ENCODE measurements at places on chromosomes 5 and 9.

DNA sequence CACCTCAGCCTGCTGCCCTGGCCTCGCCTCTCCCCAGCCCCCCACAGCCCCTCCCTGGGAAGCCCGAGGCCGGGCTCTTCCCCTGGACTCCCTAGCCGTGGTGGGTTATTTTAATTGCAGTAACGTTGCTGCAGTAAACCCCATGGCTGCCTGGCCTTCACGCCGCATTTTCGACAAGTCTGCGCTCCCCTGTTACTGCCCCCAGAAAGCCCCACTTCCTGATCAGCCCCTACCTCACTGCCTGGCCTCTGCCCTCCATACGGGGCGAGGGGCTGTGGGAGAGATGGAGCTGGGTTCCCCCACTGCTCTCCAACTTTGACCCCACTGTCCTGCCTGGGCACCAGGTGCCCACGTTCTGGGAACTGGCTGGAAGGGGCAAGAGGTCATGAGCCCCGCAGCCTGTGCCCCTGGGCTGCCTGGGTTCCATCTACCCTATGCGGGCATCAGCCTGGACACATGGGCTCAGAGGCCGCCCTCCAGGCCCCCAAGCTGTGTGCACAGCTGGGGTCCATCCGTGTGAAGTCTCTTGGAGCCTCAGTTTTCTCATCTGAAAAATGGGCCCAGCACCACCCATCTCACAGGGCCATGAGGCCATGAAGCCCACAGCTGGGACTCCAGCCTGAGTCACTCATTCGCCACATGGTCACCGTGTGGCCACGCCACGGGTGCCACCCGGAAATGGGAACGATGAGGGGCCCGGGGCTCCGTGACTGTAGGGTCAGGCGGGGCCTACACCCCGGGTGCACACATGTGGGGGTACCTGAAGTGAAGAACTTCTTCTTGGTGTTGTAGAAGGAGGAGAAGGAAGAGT, 11.5 kb downstream of the EGFL7 start:
- DNase-seq, result no peak

- DNase-seq, result peak; percentile 43
Observed at GRCh38 chr9:117696154-117696553, 8.0 kb upstream of the TLR4 start.

DNA sequence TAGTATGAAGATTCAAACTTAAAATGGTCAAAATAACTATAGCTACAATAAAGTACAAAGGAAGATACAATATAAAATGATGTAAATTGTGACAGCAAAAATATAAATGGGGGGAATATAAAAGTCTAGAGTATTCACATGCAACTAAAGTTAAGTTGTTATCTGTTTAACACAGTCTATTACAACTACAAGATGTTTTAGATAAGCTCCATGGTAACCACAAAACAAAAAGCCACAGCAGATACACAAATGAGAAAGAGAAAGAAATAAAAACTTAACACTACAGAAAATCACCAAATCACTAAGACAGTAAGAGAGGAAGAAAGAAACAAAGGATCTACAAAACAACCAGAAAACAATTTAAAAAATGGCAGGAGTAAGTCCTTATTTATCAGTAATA, 17.0 kb upstream of the SH3TC2 start:
- no peak for DNase-seq

DNA sequence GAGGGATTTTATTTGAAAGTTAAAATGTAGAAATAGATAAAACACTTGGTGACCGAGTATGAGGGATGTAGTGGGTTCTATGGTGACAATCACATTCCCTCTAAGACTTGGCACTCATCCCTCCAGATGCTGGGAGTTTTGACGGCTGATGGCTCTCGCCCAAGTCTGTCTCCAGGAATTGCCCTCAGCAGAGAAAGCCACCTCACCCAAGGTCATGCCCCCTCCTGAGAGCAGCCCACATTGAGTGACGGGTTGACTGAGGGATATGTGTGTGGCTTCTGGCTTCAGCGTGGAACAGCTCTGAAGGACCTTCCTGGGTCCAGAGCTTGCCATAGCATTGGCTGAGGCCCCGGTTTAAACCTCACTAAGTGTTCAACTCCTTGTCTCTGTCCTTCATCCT, 19.4 kb downstream of the CAVIN4 start:
- DNase-seq, result no peak

DNA sequence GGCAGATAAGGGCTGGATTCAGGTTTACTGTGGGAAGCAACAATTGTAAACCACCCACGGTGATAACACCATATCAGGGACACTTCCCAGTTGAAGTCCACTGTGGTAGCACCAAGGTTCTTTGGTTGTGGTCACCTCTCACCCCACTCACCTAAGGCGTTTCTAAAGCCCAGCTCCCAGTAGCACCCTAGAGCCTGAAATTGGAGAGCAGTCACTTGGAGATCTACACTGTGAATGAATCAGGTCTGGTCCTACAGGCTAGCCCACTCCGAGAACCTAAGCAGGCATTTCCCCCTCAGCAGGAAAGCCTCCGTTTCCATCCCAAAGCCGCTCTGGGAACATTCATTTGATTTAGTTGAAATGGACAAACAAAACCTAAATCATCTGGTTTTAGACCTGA, 191.3 kb downstream of the TTC39B start:
- DNase-seq, result no peak

DNA sequence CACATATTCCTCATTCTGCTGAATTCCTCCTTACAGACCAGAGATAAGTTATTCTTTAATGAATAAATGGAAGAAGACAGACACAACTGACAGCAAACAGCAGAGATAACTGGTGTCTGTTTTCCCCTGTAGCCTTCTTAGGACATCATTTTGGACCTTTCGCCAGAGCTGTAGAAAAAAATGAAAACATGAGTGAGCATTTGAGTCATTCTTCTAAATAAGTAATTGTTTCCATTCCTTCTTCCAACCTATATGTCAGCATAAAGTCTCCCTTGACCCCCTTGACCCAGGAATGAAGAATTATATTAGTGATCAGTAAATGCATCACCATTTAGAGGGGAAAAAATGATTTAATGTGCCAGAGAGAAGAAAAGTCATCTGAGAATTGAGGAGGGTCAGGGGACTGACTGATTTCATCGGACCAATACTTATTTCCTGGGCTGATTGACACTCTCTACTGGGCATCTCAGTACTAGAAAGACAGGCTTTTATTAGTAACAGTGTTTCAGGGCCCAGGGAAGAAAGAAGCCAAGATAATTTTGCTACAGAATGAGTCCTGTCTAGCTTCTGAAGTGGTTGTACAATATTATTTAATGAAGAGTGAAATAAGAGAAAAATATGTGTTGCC, 597.0 kb downstream of the PSAT1 start:
- no peak for DNase-seq

- peak; percentile 22 for DNase-seq
Observed at GRCh38 chr9:96071076-96071814, 195.8 kb downstream of the ERCC6L2 start.

GRCh38 chr9:38680837-38681445, 39.0 kb downstream of the FAM240B start:
- DNase-seq, result no peak

DNA sequence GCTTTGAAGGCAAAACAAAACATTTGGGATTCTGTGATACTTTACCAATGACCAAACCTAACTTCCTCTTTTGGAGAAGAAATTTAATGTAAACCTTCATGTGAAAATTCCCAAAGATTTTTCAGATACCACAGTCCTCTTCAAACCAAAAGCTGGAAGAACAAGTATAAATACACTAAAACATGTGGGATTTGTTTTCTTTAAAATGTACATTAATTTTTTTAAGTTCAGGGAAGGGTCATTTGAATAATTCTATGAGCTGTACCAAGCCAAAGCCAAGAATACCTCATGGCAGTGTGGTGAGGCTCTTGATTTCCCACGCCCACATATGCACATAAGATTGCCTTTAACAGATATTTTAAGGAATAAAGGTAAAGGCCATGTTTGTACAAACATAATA, 28.4 kb upstream of the ITGA1 start:
- DNase-seq, result no peak

- peak; percentile 50 for DNase-seq
Observed at GRCh38 chr9:7570107-7570720, 229.4 kb downstream of the DMAC1 start.

DNA sequence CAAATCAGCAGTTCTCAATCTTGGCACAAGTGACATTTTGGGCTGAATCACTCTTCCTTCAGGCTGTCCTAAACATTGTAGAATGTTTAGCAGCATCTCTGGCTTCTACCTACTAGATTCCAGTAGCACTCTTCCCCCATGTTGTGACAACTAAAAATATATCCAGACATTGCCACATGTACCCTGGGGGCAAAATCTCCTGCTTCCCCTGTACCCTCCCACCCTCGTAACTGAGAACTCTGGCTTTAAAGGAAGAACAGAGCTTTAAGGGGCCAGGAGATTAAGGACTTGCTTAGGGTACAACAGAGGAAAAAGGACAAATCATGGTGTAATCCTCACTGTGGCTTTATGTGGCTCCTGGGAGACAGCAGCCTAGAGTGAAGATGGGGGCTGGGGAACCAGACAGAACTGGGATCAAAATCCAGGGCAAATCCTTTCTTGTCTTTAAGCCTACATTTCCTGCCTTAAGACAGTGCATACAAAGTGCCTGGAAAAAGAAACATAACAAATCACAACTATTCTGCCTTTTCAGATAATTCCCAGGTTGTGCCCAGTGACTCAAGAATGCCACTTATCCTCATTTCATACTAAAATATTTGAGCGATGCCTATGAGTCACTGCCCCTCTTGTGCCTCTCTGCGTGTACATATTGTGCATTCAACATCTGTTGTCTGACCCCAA, 109.3 kb downstream of the DAPK1 start:
- no peak for DNase-seq

- DNase-seq, result no peak
Observed at GRCh38 chr5:149134778-149135500, 6.4 kb upstream of the ABLIM3 start.

DNA sequence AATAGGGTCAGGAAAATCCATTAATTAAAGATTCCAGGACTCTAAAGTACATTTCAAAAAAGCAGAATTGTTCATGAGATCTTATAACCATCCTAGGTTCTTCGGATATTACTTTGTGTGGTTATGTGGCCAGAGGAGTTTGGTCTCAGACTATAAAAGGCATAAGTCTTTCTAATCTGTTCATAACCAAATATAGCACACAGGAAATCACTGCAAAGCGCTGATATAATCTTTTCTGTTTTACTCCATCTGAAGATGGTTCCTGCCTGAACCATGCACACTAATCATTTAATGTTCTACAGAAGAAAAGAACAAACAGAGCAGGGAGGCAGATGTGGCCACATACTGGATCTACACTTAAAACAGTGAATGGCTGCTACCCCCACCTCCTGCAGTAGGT, 182.8 kb downstream of the SEMA5A start:
- DNase-seq, result no peak
